ENCODE measurements at places on chromosomes 2 and 18.

DNA sequence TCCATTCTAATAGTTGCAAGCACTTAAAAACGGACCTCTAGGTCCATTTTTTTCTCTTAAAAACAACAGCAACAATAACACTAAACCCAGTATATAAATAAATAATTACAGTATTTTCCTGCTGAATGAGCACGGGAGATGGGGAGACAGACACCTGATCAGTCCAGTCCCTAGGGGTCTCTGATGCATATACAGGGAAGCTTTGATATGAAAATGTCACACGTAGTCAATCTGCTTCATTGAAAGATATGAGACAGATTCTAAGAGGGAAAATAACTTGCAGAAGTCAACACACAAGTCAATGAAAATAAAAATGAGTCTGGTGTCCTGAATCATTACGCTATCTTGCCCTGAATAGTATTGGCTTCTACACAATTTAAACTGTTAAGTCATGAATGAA, 523.3 kb upstream of the SLC8A1 start:
- DNase-seq, result no peak

DNA sequence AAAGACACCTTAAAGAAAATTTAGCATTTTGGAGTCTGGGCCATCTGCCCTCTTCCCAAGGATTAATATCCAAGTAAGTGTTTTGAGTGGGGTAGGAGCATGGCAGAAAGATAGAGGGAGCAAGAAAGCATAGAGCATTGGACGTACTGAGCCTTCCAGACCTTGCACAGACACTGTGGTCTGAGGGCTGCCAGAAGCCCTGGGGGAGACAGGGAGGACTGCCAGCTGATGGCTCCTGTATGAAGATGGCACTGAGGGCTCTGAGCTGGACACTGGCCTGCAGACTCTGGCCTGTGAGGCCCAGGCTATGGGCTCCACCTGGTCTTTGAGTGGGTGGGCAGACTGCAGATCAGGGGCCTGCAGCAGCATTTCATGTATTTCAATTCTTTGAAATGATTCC, 2.9 kb upstream of the PKDCC start:
- no peak for DNase-seq

DNA sequence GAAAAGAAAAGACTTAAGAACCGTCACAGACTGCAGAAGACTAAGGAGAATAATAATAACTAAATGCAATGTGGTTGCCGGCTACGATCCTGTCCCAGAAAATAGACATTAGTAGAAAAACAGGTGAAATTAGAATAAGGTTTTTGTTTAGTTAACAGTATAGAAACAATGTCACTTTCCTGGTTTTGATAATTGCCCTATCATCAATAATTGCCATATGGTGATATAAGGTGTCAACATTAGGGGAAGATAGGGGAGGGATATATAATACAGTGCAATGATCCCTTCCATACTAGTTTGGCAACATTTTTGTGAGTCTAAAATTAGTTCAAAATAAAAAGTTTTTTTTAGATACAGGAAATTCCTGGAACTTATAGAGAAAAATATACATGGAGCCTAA, 144.8 kb downstream of the SATB2 start:
- no peak for DNase-seq

DNA sequence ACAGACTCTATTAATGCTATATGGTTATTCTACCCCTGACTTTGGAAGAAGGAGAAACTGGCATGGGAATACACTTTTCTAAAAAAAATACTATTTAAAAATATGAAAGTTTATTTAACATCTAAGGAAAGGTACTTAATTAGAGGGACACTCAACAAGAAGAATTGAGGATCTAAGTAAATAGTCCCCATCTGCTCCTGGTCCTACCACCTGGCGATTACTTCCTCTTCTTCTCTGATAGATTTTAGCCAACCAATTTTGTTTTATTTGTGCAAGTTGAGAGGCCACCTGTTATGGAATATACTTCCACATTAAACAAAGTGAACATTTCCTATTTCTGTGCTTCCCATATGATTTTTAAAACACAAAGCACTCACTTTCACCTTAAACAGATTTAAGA, 111.7 kb downstream of the BCL2 start:
- no peak for DNase-seq

DNA sequence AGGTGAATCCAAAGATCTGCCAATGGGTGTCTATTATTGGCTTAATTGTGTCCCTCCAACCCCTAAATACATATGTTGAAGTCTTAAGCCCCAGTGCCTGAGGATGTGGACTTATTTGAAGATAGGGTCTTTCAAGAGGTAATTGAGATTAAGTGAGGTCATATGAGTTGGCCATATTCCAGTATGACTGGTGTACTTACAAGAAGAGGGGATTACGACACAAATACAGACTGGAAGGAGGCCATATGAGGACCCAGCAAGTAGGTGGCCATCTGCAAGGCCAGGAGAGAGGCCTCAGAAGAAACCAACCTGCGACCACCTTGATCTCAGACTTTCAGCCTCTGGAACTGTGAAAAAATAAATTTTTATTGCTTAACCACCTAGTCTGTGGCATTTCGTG, 121.1 kb upstream of the FN1 start:
- DNase-seq, result no peak

GRCh38 chr2:7559791-7560190, 642.6 kb downstream of the RNF144A start:
- no peak for DNase-seq

DNA sequence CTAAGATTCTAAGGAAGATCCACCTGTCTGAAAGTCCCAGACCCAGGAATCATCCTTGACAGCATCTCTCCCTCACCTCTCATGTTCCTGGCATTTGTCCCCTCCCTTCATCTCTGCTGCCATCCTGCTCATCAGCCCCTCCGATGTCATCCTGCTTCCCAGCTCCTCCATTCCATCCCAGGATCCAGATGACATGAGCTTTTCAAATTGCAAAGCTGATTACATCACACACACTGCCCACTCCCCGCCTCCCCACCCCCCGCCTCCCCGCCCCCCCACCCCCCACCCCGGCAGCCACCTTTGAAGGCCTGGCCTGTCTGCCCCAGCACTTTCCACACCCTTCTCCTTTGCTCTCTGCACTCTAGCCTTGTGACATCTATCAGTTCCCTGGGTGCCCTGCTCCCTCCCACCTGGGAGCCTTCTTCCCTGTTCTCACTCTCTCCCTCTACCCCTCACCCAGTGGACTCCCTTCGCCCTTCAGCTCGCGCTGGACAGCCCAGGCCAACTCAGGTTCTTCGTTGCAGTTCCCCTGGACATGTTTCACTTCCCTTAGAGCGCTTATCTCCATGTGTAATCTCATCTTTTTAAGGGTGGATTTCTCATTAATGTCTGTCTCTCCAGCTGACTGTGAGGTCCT, 61.6 kb downstream of the DNMT3A start:
- no peak for DNase-seq

GRCh38 chr18:23198217-23198845, 63.0 kb downstream of the CABLES1 start:
- no peak for DNase-seq

- no peak for DNase-seq
Observed at GRCh38 chr2:120854766-120855530, 119.3 kb downstream of the GLI2 start.

DNA sequence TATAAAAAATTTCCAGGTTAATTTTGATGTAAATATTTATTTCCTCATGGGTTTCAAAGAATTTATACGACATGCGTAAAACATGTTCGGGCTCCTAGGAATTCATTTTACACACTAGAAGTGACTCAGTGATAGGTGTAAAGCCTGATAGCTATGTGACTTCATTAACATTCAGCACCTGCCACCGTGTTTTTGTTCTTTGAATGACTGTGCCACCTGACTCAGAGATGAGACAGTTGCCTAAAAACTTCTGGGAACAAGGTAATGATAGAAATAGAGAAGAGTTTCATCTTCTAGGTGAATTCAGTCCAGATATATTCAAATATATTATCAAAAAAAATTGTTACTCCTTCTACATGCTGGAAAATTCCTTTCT, 10.0 kb downstream of the IL1R2 start:
- peak; percentile 20 for DNase-seq

DNA sequence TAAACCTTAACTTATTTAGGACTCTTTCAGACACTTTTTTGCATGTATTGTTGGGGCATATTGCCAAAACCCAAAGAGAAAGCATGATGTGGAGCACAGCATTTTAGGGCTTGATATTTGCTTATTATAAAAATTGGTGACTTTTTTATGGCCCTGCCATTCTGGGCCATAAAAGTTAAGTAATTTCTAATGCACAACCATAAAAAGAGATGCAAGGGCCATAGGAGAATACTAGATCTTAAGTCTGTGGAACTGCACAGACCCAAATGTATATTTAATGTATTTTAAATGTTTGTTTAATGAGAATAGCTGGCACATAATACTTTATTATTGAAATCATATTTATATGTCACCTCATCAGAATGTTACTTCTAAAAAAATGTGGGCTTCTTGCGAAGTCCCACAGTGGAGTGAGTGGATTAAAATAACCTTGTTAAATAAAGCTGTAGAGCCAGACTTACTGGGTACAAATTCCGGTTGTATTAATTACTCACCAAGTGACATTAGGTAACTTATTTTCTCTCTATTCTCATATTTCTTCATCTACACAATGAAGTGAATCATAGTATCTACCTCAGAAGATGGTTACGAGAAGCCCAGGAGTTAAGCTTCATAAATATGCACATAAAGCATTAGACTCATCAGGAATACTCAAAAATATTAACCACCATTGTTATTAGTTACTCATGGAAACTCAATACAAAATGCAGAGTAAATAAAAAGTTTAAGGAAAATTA, 52.2 kb downstream of the HNMT start:
- no peak for DNase-seq

- DNase-seq, result no peak
Observed at GRCh38 chr2:55992455-55992854, 68.9 kb upstream of the EFEMP1 start.

GRCh38 chr2:191245046-191245868, at the start of gene MYO1B:
TSS of gene MYO1B (plus strand) at chr2:191245404. CDS start at chr2:191276896, 31,492 bp downstream.
- peak; percentile 34 for DNase-seq

GRCh38 chr2:221477714-221478484, 94.2 kb downstream of the EPHA4 start:
- no peak for DNase-seq

DNA sequence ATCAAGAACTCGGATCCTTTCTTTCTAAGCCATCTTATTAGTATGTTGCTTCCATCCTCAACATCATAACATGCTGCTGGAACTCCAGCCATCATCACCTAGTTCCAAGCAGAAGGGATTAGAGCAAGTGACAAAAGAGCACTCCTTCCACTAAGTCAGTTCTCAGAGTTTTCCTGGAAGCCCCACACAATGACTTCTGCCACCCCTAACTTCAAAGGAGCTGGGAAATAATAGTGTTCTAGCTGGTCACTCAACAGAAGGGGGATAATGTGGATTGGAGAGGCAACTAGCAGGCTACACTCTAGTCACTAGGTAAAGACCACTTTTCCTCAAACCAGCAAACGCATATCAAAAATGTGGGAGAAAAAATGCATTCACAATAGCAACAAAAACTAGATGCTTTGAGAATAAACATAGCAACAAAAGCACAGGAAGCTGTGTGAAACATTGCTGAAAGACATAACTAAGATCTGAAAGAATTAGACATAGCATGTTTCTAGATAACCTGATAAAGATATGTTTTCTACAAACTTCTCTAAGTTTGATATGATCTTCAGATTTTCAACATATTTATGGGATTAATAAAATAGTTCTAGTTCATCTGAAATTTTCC, 39.5 kb downstream of the COX7A2L start:
- peak; percentile 25 for DNase-seq

DNA sequence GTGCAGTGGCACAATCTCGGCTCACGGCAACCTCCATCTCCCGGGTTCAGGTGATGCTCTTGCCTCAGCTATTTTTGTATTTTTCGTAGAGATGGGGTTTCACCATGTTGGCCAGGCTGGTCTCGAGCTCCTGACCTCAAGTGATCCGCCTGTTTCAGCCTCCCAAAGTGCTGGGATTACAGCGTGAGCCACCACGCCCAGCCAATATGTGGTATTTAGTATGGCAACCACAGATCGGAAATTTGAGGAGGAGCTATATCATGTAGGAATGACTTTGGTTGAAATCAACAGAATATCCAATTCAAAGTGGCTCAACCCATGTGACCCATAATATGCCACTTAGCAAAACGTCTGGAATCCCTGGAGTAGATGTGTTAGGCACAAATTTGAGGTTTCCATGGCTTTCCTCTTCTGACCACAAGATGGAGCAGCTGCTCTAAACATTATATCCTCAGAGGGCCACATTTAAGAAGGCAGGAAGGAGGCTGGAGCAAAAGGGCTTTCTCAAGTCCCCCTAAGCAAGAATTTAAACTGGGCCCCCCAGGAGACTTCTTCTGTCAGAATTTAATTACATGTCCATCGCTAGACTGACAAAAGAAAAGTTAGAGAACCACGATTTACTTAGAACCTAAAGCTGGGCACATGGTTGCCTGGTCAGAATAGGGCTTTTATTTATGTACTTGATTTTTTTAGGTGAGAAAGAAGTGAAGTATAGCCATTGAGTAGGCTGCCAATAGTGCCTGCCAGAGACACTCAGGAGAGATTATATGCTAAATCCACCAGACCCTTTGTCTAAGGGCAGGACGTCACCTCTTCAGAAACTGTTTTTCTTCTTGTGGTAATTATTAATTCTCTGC, 49.6 kb upstream of the ITSN2 start:
- peak; percentile 64 for DNase-seq

DNA sequence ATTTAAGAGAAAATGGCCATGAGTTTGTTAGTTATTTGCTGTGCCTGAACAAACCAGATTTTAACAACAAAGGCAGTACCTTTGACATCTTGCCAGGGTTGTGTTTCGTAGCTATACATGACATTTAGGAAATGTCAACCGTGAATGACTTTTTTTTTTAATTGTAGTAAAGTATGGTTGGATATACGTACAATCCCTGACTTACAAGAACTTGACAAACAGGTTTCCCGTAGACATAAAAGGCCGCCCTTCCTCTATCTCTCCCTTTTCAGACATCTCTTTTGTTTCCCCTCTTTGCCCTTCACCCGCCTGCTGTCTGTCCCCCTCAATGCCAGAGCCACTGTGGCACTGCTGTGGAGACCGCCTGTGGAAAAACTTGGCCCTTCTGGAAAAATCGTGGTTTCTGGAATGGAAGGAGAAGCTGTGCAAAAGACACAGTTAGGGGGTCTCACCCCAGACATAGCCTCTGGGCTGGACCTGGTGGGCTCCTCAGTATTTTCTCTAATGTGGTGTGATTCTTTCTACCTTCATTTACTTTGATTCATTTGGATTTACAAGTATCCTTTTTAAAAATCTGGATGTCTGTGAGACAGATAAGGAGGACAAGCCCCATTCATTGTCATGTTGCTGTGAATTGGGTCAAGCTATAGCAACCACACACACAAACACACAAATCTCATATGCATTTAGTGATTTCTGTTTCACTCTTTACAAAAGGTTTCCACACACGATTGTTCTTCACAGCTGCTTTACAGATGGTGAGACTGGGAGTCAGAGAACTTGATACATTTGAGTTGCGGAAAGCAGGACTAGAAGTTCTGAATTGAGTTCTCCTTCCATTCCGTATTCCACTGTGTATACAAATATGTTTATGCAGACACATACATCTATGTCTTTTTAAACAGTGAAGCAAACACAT, 48.6 kb downstream of the SPATS2L start:
- no peak for DNase-seq

All from CD4-positive, alpha-beta T cell treated with Interleukin-2 at 100 ng/mL for 4 hours (primary cell).